ENCODE measurements at places on chromosomes 12 and 14.
A peak's percentile ranks its signal among the peaks of the same experiment; 100 is the strongest.

GRCh38 chr14:80933282-80933681, 8.3 kb downstream of the CEP128 start:
- no peak for DNase-seq

GRCh38 chr14:61671082-61671481, 24.2 kb upstream of the HIF1A start:
- DNase-seq, result peak; percentile 75

- no peak for DNase-seq
Observed at GRCh38 chr12:6375269-6376078, at the start of gene SCNN1A. Gene SCNN1A, minus strand, starts transcription at chr12:6375563. Its CDS starts 780 bp downstream, at chr12:6374783.

- no peak for DNase-seq
Observed at GRCh38 chr12:69602954-69603353, 7.8 kb downstream of the LRRC10 start.

GRCh38 chr14:22233377-22233776, 355.6 kb downstream of the DAD1 start:
- no peak for DNase-seq

DNA sequence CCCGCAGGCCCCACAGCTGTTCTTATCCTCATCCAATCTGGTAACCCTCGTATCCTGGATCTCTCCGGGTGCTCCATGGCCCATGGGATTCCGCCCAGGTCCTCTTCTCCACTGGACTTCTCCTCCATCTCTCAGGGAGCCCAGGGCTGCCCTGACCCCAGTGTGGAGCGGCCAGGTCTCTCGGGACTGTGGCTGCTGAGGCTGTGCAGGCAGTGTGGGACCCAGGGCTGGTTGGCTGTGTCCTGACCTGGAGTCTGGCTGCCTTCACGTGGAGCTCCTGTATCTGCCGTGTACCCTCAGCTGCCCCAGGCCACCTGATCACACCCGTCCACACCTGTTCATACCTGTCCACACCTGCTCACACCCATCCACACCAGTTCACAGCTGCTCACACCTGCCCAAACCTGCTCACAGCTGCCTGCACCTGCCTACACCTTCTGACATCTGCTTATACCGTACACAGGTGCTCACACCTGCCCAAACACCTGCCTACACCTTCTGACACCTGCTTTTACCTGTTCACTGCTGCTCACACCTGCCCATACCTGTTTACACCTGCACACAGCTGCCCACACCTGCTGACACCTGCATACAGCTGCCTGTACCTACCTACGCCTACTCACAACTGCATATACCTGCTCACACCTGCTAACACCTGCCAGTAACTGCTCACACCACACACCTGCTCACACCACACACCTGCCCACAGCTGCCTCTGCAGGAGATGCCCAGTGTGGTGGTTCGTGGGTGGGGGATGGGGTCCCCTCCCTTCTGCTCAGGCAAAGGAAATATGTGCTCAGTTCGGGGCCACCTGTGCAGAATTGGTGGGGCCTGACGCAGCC, 92.2 kb downstream of the GALNT9 start:
- DNase-seq, result no peak

DNA sequence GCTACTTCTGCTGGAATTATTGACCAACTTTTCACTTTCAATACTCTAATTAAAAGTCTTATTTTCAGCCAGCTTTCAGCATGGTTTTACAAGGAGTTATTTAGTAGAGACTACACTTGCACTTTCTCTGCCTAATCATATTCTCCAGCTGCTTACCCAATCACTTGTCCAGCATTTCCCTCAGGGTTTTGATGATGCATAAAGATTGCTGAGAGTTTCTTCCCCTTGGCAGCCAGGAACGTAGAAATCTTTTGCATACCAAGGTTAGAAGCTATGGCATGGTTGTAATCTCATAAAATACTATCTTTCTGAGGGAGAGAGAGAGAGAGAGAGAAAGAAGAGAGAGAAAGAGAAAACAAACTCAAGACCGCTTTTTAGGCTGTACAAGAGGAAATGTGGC, 10.8 kb downstream of the OR4Q3 start:
- no peak for DNase-seq

- DNase-seq, result no peak
Observed at GRCh38 chr12:113407931-113408600, 4.4 kb upstream of the SDS start.

GRCh38 chr12:63964301-63964700, 119.8 kb downstream of the SRGAP1 start:
- no peak for DNase-seq

DNA sequence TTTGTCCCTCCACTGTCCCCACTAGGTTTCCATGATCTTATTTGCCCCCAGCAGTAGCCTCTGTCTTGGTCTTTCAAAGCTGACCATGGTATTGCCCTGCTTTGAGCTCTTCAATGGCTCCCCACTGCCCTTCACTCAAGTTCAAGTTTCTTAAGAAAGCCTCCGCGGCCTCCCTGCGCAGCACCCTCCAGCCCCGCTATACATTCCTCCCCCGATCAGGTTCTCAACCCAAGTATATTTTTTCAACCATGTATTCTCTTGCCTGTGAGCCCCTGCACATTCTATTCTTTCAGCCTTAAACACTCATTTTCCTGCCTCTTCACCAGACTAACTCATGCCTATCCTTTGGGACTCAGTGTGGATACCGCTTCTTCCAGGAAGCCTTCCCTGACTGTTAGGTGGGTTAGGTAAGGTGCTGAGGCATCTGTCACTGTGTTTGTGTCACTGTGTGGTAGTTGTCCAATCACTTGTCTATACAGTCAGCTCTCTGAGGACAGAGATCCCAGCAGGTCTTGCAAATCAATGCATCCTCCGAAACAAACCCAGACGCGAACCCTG, 4.3 kb downstream of the FAIM2 start:
- no peak for DNase-seq

- DNase-seq, result no peak
Observed at GRCh38 chr14:34234258-34234657, 227.8 kb downstream of the SPTSSA start.

DNA sequence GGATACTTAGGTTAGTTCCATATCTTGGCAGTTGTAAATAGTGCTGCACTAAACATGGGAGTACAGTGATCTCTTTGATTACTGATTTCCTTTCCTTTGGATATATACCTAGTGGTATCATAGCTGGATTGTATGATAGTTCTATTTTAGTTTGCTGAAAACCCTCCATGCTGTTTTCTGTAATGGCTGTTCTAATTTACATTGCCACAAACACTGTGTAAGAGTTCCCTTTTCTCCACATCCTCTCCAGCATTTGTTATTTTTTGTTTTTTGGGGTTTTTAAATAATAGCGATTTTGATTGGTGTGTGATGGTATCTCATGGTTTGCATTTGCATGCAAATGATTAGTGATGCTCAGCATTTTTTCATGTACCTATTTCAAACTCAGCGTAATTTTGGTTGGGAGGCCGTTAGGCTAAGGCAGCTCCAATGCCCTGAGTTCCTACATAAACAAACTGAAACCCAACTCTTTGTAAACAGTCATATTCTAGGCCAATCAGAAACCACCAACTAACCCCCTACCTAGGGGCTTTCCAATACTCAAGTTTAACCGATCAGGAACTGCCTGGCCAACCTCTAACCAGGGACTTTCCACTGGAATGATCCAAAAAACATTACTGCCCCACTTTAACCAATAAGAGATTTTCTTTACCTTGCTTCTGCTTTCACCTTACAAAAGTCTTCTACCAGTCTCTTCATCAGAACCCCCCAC, 171.6 kb downstream of the FBXL14 start:
- DNase-seq, result no peak

- no peak for DNase-seq
Observed at GRCh38 chr12:89461190-89461589, 63.4 kb downstream of the GALNT4 start.

GRCh38 chr14:38127356-38127755, 80.3 kb upstream of the SSTR1 start:
- no peak for DNase-seq

DNA sequence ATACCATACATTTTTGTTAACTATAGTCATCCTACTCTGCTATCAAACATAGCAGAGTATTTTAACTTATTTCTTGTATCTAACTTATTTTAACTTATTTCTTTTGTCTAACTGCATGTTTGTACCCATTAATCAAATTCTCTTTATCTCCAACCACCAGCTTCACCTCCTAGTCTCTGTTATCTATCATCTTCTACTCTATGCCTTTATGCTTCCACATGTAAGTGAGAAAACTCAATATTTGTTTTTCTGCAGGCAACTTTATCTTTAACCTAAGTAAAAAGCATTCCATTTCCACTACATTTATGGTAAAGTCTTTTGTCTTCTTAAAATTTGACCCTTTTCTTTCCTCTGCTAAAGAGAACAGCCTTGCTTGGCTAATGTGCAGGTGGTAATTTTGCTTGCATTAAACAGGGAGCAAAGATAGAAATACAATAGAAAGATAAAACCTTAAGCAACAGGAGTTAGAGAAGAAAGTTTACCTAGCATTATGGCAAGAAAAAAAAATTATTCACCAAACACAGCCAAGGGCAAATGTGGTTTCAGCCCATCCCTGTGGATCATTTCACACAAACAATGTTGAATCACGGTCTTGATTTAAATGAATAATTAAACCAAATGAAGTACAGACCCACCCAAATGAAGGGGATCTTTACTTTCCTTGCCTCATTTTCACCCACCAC, 110.9 kb upstream of the TSPAN8 start:
- no peak for DNase-seq

DNA sequence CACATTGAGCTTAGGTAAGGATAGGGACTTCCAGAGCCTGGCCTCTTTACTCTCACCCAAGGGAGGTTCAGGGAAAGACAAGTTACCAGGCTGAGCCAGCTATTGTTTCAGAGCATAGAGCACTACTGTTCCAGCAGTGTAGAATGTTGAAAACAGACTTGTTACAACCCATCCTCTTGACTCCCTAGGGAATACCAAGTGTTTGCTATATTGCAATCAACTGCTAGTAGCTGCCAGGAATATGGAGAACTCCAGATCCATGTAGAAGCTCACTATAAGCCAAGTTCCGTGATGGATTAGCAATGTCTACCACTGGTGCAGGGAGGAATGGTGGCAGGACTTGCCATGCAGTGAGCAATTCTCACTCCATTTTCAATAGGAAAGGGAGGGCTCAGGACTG, 199.8 kb upstream of the RBM19 start:
- no peak for DNase-seq

- DNase-seq, result peak; percentile 62
Observed at GRCh38 chr14:55446127-55446736, 5.8 kb upstream of the TBPL2 start.

DNA sequence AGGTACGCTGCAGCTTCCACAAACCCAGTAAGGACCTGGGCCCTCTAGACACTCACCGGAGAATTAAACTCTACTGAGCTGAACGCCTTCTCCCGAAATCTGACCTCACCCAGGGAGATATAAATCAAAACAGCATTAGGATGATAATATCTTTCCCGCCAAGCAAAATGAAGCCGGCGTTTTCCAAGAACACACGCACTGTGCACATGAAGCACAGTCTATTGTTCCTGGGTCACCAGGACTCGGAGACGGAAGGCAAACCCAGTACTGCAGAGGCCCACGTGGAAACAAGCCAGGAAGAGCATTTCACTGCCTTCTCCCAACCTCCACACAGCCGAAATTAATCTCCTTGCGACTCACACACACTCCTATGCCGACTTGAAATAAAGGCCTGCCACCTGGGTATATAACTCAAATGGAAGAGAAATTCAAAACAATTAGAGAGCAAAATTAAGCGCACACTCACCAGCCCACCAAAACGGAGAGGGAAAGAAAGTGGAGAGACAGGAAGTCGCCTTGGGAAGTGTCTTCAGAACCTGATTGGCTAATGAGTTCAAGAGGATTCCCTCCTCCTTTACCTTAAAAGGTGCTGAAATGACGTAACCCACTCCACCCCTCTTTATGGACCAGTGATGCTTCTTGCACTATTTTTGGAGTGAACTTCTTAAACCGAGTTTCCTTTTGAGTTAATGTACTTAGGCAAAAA, at the start of gene CCNB1IP1:
Gene CCNB1IP1, minus strand, starts transcription at position 492 of the 706 bp plus-strand sequence. CDS start 16,756 bp downstream, outside the sequence.
- DNase-seq, result peak; percentile 81

DNA sequence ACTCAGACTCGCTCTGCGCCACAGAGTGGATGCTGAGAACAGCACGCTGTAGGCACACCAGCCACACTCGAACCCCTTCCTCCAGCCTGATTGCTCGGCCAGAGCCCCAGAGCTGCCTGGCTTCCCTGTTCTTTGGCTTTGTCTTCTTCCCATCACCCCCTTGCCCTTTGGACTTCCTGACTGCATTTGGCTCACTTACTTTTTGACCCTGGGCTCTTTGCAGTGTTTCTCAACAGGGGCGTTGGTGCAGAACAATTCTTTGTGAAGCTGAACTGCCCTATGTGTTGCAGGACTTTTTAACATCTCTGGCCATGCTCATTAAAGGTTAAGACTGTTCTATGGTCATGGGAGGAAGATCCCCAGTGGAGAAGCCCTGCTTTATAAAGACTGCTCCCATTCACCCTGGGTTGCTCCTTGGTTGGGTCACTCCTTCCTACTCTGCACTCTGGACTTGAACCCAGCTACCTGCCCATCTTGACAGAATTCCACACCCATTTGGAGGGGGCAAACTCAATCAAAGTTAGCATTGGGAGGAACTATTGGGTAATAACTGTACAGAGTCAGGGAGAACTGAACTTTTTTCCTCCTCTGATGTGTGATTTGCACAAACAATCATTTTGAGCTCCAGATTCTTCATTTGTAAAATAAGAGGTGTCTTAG, 127.7 kb upstream of the PLEKHG7 start:
- no peak for DNase-seq

DNA sequence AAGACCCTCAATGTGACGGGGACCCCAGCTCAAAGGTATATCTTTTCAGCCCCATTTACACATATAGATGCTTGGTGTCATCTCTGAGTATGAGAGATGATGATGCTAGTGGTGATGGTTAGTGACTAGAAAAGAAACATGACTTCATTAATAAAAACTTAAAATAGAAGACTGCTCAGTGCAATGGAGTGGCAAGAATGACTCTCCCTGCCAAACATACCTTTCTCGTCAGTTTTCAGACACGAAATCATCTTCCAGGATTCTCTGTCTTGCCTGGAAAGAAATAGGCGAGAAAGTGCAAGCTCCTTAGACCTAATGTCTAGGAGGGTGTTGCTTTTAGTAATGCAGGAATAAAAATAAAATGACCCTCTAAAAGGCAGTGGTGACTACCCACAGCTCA, 71.7 kb downstream of the TPH2 start:
- no peak for DNase-seq

DNA sequence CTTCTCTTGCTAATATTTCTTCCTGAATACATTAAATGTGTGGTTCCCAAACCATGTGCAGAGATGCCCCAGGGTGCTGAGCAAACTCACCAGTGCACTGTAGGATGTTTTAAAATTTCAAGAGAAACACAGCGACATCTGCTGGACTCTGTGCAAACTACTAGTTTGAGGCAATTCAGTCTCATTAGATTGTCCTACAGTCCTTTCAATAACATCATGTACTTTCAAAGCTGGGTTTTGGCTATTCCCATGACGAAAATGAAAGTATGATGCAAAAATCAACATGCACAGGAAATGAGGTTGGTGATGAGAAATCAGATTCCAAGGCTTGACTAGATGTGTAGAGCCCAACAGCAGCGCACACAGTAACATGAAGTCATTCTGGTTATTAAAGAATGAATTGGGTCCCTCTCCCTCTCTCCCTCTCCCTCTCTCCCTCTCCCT, 66.3 kb downstream of the CLIP1 start:
- DNase-seq, result peak; percentile 63
